Substantia nigra (tissue), 51 donors: ENCODE measurements at places on chromosomes 5 and 9.

DNA sequence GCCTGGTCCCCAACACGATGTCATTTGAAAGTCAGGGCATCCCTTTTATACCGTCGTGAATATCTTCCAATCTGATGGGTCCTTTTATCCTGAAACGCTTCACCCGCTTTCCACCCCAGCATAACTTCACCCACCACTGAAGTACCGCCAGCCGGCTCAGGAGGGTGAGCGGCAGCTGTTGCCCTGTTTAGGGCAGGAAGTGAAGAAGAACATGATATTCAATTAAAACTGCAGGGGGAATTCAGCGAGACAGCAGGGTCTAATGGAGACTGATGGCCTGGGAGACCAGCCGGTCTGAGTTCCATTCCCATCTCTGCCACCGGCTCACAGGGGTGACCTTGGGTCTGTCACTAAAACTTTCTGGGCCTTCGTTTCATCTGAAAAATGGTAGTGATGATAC is 68.2 kb upstream of the EGFLAM start:
- no peak for DNase-seq

DNA sequence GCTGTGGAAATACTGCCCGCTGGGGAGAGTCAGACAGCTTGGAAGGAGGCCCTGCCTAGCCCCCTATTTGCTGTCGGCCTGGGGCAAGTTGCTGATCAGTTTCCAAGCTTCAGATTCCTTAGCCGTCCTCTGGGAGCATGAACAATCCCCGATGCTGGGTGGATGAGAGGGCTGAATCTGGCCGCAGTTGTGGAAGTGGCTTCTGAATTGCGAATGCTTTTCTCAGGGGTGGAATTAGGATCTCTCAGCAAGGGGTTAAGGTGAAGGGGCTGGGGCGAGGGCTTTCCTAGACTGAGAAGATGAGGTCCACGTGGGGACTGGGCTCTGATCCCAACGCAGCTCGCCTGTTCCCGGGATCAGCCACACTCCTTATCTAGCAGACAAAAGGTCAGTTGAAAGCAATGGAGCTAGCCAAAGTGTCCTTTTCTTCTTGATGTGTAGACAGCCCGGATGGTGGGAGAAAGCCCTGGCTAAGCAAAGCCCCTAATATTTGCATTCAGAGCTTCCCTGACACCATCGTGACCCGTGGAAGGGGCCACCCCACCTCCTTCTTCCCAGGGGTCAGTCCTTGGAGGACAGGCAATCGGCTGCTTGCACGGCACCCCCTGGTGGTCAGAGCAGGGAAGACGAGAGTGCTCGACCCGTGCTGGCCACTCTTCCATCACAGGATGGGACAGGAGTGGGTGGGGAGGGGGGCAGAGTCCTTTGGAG is 54.9 kb downstream of the COL15A1 start:
- DNase-seq = peak; percentile 84

DNA sequence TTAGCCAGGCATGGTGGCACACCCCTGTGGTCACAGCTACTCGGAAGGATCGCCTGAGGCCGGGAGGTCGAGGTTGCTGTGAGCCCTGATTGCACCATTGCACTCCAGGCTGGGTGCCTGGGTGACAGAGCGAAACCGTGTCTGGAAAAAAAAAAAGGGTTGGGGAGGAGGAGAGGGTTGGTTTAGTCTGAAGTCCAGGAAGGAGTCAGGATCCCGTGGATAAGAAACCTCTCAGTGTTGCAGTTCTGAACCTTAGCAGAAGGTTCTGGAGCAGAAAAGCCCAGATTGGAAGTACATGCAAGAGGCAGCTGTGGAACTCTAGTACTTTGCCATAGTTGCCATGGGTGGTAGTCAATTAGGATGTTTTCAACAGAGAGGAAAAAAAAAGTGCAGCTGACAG is 125.2 kb upstream of the CPEB4 start:
- no peak for DNase-seq

DNA sequence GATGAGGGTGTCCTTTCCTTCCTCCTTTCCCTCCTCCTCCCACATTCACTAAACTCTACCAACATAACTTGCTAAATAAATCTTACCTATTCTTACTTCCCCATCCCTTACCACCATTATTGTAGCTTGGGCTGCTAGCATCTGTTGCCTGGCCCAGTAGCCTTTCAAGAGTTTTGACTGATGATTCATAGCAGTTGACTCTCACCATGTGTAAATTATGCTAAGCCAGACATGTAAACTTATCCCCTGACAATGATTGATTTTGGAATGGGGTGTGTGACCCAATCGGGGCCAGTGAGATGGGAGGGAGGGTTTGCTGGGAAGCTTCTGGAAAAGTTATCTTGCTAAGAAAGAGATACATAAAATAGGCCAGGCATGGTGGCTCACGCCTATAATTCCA is 161.8 kb upstream of the SPRY4 start:
- DNase-seq = no peak

DNA sequence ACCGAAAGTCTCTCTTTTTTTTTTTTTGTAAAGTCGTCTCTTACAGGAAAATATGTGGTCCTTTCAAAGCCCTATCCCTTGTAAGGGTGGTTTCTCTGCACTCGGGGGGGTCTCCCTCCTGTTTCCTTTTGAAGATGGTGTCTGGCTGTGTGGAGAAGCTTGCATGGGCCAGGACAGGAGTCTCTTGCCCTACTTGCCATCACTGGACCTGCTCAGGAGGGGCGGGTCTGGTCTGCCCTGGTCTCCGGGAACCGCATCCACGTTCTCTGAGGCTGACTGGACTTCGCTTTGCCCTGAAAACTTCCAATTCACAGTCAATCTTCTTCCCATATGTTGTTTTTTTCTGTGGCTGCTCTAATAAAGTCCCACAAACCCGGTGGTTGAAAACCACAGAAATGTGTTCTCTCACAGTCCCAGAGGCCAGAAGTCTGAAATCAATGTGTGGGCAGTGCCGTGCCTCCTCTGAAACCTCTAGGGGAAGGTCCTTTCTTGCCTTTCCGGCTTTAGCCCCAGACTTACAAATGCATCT is 92.9 kb upstream of the IER5L start:
- no peak for DNase-seq

GRCh38 chr9:113941056-113941455 is 64.9 kb downstream of the ZNF618 start:
- DNase-seq = no peak

DNA sequence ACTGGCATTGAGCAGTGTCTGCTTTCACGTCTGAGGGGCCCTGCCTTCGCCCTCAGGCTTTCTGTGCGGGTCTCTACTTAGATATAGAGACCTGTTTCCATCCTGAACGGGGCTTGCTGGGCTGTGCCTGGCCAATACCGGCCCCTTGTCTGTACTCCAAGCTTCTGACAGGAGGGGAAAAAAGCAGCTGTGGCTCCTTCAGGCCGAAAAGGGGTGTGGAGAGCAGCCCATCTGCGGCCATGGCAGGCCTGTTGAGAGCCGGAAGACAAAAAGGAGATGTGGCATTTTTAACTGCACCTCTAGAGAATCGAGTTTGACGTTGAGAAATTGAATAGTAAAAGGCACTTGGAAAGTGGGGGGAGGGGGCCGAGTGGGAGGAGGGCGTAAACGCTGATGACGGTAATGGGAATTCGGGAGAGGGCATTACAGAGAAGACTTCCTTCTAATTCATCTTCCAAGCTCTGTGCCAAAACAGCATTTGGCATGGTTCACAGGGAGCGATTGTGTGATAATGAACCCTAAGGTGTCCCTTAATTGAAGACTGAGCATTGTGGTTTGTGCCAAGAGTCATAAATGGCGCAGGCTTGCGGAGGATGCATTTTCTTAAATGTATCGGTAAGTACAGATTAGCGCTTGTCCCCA is 25.1 kb upstream of the PRDM12 start:
- no peak for DNase-seq

- DNase-seq = no peak
Measured at GRCh38 chr9:112731971-112732370, 14.1 kb upstream of the INIP start.

GRCh38 chr5:56386046-56386445 is 152.9 kb upstream of the ANKRD55 start:
- DNase-seq = no peak

GRCh38 chr5:63686938-63687337 is 275.3 kb downstream of the HTR1A start:
- DNase-seq = no peak

DNA sequence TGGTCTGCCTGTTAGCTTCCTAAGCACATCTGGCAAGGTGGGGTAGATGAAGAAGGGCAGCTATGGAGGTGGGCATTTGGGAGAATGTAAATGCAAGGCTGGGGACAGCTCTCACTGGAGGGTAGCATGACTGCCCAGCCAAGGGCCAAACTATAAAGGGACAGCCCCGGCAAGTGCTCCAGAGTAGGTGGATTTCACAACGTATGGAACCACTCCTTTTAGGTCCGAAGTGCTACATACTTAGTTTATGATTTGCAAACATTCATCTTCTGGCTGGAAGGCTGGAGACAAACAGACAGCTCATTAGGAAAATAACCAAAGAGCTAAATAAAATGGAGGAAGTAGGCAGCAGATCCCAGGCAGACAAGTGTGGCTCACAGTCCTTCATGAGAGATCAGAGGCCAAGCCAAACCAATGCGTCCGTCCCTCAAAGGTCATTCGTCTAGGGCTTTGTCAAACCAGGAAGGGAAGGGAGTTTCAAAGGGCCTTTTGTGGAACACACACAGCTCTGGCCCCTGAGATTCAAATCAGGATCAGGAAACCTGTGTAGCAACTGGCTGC is 42.5 kb upstream of the GLRX start:
- DNase-seq = no peak

- DNase-seq = no peak
Measured at GRCh38 chr9:108615152-108615551, 240.6 kb downstream of the ACTL7B start.

DNA sequence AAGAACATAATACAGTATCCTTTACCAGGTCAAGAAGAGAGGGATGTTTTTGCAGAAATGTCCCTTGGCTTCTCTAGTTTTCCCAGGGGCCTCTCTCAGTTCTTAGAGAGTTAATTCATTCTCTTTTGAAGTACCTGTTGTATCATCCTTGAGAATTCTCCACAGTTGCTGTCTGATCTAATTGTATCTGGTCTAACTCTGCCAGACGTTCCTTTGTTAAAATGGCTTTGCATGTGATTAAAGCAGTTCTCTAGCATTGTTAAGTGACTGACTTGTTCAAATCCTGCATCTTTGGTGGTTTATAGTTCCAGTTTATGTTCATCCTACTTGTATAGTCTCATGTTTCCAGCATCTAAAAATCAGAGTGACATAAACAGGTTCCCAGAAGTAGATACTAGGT is 65.0 kb downstream of the KIAA1958 start:
- DNase-seq = no peak

GRCh38 chr9:127575875-127576778 is 36.0 kb upstream of the STXBP1 start:
- DNase-seq = no peak

GRCh38 chr9:136481558-136481957 is 1.3 kb downstream of the SEC16A start:
- no peak for DNase-seq
